ENCODE measurements at places on chromosomes 1 and 21.
A peak's percentile ranks its signal among the peaks of the same experiment; 100 is the strongest.

DNA sequence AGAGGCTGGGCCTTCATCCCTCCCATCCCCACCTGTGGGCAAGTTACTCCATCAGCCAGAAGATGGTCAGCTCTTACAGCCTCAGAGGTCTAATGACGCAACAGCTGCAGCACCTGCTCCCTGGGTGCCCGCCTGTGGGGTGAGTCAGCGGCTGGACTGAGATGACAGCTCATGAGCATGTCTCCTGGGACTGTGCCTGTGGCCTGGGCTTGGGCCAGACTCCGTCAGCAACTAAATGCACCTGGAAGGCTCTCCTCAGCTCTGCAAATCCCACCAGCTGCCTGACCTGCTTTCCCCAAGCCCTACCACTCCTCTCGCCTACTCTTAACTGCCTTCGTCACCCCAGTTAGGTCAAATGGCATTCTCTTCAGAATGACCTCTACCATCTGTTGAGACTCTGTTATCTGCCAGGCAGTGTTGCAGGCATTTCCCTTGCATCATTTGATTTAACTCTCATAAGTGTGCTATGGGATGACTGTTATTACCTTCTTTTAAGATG is 47.7 kb downstream of the ETS2 start:
- DNase-seq, result no peak

GRCh38 chr1:12480748-12481362 is 137.2 kb downstream of the DHRS3 start:
- peak; percentile 89 for DNase-seq

DNA sequence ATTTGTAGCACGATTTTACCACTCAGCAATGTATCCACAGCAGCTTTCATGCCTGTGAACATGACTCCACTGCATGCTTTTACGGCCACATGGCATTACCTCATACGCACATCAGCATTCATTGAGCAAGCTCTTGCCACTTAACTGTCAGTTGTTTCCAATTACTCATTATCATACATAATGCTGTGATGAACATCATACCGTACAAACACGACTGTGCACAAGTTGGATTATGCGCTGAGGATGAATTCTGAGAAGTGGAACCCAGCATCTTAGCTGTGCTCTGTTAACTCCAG is 9.6 kb downstream of the UMODL1 start:
- no peak for DNase-seq

DNA sequence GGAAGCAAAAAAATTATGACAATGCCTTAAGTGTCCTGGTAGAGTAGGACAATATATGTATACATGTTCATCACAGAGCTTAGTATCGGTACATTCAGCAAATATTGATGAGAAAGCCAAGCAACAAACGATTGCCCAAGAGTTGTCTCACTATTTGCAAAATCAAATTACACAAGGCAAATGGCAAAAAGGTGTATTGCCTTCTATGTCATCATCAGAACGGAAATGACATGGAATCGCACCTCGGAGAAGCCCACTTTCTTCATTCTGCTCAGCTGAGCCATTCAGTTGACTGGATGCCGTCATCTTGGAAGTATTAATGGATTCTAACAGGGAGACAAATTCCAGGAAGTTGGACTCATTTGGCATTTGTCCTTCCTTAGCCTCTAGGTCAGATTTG is 37.7 kb downstream of the PCNX2 start:
- DNase-seq, result no peak

GRCh38 chr1:147225193-147225730 is at the start of gene FMO5:
TSS of gene FMO5 (minus strand) at chr1:147225339. CDS start at chr1:147225029, 310 bp downstream.
- peak; percentile 59 for DNase-seq

GRCh38 chr1:40130892-40131291 is 30.3 kb upstream of the RLF start:
- DNase-seq, result peak; percentile 32

DNA sequence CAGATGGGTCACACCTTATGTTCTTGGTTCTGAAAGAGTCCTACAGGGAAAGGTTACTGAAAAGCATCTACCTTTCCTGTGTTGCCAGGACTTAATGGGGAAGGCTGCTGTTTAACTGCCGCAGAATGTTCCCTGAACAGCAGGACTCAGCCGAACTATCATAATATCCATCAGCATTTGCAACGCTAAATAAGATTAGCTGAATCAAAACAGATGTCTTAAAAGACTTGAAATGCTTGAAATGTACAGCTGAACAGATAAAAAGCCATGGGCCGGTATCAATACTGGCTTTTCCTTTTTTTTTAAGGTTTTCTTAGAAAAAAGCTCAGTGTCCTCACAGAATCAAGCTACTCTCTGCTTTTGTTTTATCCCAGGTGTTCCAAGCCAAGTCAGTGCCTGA is 19.7 kb upstream of the ATP13A2 start:
- no peak for DNase-seq

DNA sequence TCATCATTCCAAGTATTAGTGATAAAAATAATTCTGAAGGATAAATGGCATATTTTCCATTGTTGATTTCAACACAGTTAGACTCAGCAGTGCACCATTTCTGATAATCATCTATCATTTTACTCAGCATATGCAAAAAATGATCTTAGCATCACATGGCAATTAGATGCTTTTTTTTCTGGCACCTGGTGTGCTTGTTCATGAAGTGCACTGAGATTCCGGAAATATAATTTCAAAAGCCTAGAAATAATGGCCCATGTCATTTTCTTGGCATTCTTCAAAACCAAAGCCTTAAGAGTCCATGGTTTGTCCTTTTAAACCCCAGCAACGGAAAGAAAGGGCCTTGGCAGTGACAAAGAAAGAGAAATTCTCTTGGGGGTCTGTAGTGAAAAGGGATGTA is 278.8 kb downstream of the KIF26B start:
- no peak for DNase-seq

GRCh38 chr1:26831059-26831458 is 4.6 kb downstream of the ZDHHC18 start:
- DNase-seq, result no peak

DNA sequence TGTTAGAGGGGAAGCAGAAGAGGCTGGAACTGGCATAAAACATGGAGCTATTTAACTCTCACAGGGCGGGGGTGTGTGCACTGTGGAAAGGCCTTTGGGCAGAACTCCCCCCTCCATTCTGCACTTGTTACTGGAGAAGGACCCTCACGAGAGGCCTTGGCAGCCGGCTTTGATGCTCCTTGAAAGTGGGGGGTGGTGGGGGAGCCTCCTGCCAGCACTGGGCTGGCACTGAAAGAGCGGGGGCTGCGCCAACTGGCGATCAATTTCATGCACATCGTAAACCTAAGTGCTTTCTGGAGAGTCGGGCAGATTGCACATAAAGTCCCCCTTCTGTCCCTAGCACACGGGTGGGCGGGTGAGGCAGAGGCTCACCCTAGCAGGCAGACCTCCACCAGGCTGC is 28.9 kb downstream of the FOXO6 start:
- DNase-seq, result no peak

DNA sequence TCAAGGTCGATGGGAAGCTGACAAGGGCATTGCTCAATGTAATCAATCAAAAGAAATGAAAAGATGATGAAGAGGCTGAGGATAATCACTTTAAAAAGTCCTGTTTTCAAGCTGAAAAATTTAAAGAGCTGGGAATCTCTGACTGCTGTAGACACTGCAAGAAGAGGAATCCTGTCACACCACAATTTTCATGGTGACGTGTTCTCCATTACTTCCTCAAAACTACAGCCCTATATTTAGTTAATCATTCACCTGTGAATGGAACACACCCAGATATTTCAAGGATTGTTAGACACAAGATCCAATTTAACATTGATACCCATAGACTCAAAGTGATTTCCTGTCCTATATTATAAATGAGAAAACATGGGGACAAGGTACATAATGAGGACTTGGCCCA is 1048.3 kb downstream of the AMY1C start:
- no peak for DNase-seq

- DNase-seq, result no peak
Measured at GRCh38 chr1:156705321-156705917, at the start of gene CRABP2. TSS of gene CRABP2 (minus strand) at chr1:156705583. CDS start at chr1:156705446, 137 bp downstream.

DNA sequence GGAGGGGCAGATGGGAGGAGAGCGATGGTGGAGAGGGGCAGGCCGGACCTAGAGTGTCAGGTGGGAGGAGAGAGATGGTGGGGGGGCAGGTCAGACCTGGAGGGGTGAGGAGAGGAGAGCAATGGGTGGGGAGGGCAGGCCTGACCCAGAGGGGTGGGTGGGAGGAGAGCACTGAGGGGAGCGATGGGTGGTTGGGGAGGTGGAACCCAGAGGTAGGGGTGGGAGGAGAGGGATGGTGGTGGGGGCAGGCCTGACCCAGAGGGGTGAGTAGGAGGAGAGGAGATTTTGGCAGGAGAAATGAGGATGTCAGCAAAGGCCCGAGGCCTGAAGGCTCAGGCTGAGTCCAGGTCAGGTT is 157.3 kb upstream of the VAMP3 start:
- DNase-seq, result no peak

DNA sequence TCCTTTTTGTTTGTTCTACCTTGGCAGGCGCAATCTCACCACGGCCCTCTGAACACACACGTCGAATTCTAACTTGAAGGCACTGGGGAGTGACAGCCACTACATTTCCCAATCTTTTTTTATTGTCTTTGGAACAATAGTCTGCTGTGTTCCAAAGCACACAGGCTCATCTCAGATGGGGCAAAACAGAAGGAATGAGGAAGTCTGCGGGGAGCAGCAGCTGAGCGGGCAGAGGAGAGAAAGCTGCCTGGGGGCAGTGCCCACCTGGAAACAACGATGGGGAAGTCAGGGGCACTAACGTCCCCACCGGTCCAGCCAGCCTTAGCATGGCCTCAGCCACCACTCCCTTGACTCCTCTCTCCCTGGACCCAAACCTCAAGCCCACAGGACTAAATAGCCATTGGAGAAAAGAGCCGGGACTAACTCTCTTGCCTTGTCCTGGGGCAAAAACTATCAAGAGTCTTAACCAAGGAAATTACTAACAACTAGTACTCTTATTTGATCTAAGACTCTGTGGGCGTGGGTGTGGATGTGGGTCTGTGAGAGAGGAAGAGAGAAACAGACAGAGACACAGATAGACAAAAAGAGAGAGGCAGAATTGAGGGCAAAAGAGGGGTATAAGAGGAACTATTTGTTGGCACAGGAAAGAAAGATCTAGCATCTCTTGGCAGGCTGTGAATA is 34.2 kb downstream of the SYF2 start:
- peak; percentile 48 for DNase-seq

DNA sequence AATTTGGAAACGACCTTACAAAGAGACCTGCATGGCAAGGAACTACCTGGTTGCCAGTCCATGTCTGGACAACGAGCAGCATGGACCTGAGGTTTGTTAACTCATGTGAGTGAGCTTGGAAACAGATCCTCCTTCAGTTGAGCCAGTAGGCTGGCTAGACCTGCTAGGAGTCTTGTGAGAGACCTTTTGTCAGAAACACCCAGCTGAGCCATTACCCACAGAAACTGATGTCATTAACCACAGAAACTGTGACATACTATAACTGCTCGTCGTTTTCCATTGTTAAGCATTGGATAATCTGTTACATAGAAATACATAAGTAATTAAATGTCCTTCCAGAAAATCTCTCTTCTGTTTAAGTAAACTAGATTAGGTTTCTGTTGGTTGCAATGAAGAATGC is 211.1 kb upstream of the C21orf91 start:
- no peak for DNase-seq

GRCh38 chr1:156448134-156448967 is 52.2 kb downstream of the MEF2D start:
- no peak for DNase-seq

GRCh38 chr1:171819946-171820345 is 21.4 kb upstream of the DNM3 start:
- DNase-seq, result no peak

- no peak for DNase-seq
Measured at GRCh38 chr1:215285013-215285800, 202.7 kb downstream of the KCNK2 start.

DNA sequence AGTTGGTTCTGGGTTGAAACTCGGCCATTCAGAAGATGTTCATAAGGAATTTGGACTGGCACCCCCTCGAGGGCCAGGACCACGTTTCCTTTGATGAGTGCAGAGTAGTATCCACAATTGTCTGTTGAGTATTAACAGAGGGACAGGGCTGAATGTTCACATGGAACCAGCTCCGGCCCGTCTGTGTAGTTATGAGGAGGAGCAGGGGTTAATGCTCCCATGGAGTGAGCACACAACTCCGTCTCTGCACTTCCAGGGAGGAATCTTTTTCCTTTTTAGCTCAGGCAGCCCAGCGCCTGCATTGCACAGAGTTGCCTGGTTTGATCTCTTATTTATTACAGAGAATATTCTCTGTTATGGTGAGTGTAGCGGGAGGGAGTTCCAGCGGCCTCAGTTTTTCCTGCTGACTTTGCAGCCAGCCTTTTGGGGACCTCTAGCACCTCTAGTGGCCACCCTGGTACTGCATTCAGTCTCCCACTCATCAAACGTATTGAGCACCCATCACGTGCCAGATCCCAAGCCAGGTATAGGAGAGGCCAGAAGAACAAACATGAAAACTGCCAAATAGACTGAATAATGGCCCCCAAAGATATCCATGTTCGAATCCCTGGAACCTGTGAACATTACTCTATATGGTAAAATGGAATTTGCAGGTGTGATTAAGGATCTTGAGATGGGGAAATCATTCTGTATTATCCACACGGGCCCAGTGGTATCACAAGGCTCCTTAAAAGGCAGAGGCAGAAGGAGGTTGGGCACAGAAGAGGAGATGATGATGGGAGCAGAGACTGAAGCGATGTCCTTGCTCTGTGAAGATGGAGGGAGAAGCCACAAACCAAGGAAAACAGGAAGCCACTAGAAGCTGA is 167.7 kb upstream of the CSF3R start:
- peak; percentile 63 for DNase-seq

- no peak for DNase-seq
Measured at GRCh38 chr1:211965108-211965805, 70.1 kb downstream of the INTS7 start.

- DNase-seq, result no peak
Measured at GRCh38 chr1:19065526-19066247, 109.2 kb upstream of the IFFO2 start.

DNA sequence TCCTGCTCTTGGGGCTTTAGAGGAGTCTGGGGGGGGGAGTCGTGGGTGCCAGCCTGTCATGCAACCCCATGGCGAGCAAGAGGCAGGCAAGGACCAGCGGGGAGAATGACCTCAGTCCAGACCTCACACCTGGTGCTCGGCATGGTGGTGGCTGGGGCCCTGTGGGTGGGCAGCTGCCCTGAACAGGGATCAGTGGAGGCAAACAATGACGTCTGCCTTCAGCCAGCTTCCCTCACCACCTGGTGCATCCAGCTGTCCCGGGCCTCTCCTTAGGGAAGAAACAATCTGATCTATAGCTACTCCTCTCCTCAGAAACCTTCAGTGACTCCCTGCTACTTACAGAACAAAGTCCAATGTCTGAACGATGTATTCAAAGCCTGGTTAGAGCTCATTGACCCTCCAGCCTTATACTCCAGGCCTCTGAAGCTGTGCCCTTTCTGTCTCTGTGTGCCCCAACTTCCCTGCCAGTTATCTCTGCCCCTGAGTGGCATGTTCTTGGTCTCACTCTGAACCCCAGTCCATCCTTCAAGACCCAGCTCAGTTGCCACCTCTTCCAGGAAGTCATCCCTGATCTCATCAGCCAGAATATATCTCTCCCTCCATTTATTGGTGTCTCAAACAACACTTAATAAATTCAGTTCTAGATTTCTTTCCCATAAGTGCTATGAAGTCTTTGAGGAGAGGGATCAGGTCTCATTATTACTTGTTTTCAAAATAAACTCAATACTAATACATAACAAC is 6.6 kb downstream of the PADI2 start:
- DNase-seq, result no peak
